Stimulated activated CD8-positive, alpha-beta memory T cell treated with anti-CD3 and anti-CD28 coated beads, Interleukin-15, amount 100 ng/mL, for 1 hour (primary cell): ENCODE measurements at places on chromosomes 4 and X.

DNA sequence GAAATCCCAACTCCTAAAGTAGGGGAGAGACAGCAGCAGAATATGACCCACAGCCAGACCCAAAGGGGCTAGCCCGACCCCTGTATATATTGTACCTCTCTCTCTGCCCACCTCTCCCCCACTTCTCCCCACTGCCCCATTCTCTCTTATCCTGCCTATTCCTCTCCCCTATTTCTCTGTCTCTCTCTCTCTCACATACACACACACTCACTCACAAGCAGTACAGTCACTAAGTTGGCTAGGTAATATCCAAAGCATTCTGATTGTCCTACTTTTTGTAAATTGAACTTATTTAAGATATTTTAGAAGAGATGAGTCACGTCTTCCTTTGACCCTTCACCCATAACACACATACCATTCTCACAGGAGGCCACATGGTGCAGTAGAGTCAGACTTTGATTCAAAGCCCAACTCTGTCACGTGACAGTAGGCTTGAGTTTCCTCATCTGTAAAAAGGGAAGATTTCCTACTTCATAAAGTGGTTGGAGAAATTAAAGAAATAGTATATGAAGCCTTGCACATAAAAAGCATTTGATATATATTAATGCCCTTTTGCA, 29.5 kb downstream of the SRPX2 start:
- DNase-seq, result no peak

- DNase-seq, result no peak
Observed at GRCh38 chrX:1360171-1360570, 23.6 kb downstream of the IL3RA start.

DNA sequence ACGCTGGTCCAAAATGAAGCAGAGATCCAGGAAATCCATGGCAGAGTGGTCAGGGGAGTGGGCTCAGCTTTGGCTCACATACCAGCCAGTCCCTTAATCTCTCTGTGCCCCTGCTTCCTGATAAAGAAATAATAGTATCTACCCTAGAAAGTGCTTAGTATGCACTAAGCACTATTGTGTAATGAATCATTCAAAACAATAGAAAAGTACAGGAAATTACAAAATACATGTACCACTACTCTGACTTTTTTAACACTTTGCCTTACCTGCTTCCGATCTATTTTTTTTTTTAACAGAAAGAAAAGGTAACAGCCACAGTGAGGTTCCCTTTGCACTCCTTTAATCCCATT, 49.9 kb downstream of the TBC1D9 start:
- no peak for DNase-seq

GRCh38 chrX:5774446-5774845, 454.2 kb downstream of the NLGN4X start:
- no peak for DNase-seq

- no peak for DNase-seq
Observed at GRCh38 chrX:106220177-106220576, 52.1 kb downstream of the PWWP3B start.

DNA sequence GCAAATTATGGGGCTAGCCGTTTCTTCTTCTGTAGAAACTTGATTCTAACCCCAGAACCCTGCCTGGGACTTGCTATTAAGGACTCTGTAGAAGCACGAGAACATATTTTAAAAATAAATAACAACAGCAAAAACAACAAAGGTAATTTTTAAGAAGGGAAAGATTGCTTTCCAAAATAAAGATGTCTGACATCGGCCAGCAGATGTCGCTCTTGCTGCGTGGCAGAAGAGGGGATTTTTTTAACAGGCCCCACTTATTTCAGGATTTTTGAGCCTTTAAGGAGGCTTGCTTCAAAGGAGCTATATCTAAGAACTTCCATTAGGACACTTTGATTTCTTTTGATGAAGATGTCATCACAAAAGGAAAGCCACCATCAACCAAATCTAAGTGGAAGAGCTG, 62.8 kb upstream of the EGFL6 start:
- DNase-seq, result peak; percentile 22

GRCh38 chr4:985123-985830, 1.6 kb upstream of the IDUA start:
- DNase-seq, result peak; percentile 41

DNA sequence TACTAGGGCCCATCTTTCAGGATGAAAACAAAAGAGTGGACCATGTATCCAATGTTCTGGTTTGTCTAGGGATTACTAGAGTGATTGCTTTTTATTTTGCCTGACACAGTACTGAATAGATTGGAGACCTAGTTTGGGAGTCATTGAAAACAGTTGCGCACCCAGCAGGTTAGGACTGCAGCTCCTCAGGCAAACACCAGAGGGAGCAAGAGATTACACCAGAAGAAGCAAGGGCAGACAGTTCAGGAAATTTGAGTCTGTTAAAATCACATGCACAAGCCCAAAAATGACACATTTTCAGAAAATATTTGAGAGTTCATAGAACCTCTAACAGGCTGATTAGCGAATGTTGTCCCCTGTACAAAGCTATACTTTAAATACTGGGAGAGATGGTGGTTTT, 55.6 kb downstream of the CYLC1 start:
- DNase-seq, result no peak

GRCh38 chrX:47217121-47217851, 1.2 kb upstream of the CDK16 start:
- no peak for DNase-seq

DNA sequence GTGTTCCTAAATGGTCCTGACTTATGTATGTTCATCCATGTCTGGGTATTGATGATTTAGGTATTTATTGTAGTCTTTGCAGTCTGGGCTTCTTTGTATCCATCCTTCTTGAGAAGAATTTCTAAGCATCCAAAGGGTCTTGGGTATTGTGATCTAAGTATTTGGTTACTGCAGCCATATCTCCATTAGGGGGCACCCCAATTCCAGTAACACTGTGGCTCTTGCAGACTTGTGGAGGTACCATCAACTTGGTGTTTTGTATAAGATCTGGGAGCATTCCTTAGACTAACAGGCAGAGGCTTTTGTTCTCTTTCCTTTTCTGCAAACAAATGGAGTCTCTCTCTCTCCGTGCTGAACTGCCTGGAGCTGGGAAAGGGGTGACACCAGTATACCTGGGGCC, 113.7 kb upstream of the NEXMIF start:
- no peak for DNase-seq

GRCh38 chr4:24174602-24175001, 284.8 kb upstream of the PPARGC1A start:
- DNase-seq, result no peak

DNA sequence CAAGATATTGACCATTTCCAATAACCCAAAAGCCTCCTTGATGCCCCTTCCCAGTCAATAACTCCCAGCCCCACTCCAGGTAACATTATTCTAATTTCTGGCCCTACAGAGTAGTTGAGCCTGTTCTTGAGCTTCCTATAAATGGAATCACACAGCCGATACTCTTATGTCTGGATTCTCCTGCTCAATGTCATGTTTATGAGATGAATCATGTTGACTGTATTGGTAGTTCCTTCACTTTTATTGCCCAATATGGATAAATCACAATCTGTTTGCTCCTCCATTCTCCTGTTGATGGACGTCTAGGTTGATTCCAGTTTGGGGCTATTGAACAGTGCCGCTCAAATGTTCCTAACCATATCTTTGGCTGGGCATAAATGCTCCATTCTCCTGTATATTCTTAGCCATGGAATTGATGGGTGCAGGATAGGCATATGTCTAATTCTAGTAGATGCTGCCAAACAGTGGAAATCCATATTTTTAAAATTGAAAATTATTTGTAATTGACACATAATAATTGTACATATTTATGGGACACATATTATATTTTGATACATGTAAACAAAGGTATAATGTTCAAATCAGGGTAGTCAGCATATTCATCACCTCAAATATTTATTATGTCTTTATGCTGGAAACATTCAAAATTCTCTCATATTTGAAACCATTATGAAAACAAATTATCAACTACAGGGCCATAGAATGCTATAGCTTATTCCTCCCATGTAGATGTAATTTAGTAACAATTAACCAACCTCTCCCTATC, 40.5 kb upstream of the SLC2A9 start:
- no peak for DNase-seq

GRCh38 chr4:183035256-183035655, 63.8 kb upstream of the WWC2 start:
- no peak for DNase-seq

DNA sequence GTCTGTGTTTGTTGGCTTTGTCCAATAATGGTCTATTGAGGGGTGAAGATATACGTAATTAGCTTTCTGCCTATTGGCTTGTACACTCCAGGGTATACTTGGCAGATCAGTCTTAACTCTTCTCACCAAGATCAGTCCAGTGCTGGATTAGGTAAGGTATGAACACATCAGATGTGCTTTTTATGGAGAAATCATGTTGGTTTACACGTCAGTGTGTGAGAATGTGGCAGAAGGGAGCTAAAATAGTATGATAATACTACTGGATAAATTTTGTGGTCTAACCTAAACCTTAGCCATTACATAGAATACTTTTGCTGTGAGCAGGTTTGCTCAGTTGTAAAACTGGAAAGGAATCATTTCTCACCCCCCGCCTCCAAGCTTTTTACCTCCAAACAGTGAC, 4.2 kb downstream of the PDHA1 start:
- DNase-seq, result no peak

- no peak for DNase-seq
Observed at GRCh38 chr4:127832585-127832984, 48.1 kb upstream of the PLK4 start.

GRCh38 chr4:22814906-22815305, 122.2 kb downstream of the GBA3 start:
- DNase-seq, result no peak

DNA sequence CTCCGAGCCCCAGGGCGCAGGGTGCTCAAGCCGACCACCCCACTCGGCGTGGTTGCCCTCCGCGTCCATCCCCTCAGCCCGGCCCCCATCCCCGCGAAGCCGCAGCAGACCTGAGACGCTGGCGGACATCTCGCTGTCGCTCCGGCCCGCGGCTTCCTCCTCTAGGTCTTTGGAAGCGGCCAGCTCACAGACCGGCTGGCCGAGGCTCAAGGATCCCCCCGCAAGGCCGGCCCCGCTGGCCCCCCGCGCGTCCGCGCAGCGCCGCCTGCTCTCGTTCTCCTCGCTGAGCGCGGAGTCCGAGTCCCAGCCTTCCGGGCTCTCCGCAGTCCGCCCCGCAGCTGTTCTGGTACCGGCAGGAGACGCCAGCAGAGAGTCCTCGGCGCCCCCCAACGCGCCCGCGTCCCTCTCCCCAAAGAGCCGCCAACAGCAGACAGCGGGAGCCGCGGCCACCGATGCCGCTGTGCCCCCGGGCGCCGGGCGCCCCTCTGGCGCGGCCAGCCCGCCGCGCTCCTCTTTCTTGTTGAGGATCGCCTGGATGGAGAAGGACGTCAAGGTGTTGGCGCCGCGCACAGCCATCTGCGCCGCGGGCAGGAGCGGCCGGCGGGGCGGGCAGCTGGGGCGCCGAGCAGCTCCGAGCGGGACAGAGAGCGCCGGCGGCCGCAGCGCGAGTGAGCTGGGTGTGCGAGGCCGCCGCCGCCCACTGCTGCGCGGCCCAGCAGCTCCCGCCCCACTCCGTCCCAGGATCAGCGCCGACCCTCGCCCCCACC, at the start of gene NKX3-2:
TSS of gene NKX3-2 (minus strand) at position 670 of the 767 bp plus-strand sequence. CDS start at position 576, 94 bp downstream.
- no peak for DNase-seq

GRCh38 chrX:23292988-23293651, 41.5 kb upstream of the PTCHD1 start:
- DNase-seq, result no peak

DNA sequence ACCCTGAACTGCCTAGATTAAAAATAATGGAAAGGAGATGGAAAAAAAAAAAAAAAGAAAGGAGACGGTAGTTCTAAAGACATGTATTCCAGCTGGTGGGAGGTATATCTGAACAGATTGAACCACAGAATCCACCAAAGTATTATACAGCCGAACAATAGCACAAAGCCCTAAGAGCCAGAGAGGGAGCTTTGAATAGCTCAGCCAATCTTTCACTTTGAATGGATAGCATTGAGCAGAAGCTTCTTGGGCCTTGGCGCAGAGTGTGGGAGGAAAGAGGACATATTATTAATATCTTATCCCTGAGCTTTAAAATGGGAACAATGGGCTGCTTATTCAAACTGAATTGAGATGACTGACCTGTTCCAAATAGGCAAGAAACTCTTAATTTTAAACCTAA, 147.8 kb upstream of the PAQR3 start:
- DNase-seq, result no peak

DNA sequence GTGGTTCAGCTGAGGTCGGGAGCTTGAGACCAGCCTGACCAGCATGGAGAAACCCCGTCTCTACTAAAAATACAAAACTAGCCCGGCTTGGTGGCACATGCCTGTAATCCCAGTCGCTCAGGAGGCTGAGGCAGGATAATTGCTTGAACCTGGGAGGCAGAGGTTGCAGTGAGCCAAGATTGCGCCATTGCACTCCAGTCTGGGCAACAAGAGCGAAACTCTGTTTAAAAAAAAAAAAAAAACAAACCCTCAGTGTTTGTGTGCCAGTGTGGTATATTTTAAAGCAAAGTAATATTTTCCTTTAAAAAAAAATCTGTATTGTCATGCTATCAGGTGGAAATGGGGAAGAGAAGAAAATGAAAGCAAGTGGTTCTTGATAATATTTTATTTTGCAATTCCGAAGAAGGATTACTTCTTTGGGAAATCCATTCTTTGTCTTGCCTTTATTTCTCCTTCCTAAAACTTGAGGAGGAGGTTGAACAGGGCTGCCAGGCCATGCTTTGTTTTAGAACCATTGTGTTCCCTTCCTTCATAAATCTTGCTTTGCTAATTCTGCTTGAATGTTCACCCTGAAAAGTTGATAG, 14.4 kb downstream of the ALG13 start:
- DNase-seq, result no peak
